Sciatic nerve (tissue), 2 donors: ENCODE measurements at places on chromosomes 2 and 18. TPM values are rescaled to one million over a fixed set of nuclear protein-coding genes. Genes with fewer than 3 reads are reported as not detected.

DNA sequence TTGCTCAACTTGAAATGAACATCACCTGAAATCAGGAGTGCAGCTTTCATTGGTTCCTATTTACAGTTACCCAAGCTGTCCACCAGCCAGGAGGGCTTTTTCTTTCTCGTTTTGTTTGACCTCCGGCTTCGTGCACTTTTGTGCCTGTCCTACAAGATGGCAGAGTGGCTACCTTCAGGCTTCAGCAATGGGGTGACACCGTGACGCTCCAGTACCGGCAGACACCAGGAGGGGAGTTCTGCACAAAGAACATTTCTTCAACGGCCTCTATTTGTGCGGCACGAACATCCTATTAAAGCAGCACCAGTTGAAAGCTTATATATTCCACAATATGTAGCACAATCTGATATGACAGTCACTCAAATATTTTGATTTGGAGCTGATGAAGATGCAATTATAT, 18.3 kb downstream of the RNASEH1 start:
- DNase-seq, result no peak

DNA sequence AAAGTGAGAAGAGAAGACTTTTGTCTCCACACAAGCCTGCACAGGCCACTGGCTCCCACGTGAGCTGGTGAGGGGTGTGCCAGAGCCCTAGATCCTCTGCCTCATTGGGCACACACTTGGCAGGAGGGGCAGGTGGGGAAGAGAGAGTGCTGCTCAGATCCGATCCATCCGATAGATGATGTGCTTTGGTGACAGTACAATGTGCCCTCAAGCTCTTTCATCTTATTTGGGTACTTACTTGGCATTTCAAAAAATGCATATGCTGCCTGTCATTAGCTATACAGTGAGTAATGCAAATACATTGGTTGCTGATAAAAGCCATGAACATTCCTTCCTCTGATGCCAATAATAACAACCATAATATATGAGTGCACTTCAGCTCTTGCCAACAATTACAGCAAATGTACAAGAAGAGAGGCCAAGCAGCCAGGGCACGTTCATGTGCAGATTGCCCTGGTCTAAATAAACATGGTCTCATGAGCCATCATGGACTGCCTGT, 255.3 kb downstream of the VAPA start:
- no peak for DNase-seq

DNA sequence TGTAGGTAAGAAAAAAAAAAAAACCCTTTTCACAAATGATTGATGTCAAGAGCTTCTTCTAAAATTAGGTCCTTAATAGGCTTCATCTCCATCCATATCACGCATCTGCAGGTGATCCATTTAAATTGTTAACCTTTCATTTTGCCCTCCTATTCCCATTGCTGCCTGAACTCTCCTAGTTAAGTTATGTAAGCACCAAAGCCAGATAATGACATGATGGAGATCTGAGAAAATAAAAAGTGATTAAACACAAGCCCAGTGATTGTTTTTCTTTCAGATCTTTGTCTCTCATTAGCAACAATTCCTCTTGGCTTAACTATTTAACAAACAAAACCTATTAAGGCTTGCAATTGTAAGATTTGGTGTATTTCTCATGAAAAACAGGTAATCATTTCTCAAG, 20.0 kb downstream of the LANCL1 start:
- no peak for DNase-seq

Gene ZSWIM2
- not detected for total RNA-seq

DNA sequence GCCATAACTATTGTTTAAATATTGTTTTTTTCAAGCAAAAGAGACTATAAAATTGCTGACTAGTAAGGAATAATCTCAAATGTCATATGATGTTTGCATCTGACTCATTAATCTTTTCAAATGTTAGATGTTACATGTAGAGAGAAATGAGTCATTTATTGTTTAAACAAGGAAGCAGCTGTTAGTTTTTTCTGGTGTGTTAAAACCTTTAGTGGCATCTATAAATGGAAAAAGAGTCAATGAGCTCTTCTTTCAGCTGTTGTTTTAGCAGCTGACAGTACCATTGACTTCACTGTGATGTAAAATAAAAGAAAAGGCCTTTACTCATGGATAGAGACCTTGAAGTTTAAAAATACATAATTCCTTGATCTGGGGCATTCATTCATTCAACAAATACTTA, 1.8 kb upstream of the KLHL41 start:
- DNase-seq, result no peak

Gene ZEB2
- total RNA-seq, result 440 TPM

GRCh38 chr2:1405124-1405523, 8.1 kb upstream of the TPO start:
- DNase-seq, result no peak
